ENCODE measurements at places on chromosomes 6 and 20.

- no peak for DNase-seq
These were observed 8.0 kb downstream of the LAMA5 start for GRCh38 chr20:62359043-62359490.

DNA sequence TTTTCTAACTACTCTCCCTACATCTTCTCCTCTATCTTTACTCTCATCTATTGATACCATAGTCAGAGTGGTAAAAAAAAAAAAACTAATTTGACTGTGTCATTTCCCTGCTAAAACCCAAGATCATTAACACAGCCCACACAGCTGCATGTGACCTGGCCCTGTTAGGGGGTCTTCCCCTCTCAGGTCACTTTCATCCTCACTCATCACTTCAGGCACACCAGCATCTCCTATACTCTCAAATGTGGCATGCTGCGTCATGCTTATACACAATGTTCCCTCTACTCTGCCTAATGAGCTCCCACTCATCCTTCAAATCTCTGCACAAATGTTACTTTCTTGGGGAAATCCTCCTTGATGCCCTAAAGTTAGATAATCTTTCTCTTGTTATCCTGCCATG is 86.8 kb downstream of the CDK19 start:
- no peak for DNase-seq

DNA sequence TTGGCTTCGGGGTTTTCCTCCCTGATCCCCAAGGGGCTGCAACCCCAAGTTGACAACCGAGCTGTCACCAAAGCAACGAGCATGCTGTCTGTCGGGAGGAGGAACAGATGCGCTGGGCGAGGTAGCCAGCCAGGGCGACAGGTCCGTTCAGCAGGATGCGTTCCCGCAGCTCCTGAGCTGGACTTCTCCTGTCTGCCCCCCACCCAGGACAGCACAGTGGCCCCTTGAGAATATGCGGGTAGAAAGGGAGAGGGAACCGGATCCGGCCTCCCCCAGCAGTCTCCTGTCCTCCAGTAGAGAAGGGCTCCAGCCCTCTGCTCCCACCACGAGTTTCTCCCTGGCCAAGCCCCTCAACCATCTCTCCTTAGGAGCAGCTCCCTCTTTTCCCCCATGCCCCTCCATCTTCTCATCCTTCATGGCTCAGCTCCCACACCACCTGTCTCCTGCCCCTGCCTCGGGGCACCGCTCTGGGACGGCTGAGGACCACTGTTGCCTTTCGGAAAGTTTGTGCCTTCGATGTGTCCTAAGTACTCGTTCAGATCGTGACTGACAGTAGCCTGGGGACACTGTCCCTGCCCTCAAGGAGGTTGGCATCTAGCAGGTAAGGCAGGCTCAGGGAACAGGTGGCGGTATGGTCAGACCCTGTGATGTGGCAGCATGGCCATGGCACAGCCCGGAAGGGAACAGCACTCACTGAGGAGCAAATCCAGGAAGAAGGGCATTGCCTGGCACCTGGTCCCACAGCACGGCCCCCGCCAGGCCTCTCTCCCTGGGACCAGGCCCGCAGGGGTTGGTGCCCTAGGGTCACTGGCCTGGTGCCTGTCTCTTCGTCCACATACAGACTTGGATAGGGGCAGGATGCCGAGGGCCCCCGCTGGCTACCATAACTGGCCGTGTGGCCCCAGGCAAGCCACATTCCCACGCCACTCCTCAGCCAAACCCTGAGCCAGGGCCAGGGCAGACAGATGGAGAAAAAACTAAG is 96.3 kb downstream of the ASXL1 start:
- no peak for DNase-seq

GRCh38 chr6:15668918-15669317 is 6.1 kb upstream of the DTNBP1 start:
- no peak for DNase-seq

DNA sequence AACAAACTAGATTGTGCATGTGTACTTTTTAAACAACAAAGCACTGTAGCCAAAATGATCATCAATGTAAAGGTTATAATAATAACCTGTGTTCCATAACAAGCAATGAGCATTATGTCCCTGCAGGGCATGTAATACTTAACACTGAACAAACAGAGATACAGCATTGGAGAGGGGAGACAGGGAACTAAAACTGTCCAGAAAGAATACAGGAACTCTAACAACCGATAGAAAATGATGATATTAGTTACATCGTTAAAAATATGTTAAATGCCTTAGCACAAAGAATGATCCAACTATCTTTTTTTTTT is 80.5 kb downstream of the COL9A1 start:
- DNase-seq: no peak

DNA sequence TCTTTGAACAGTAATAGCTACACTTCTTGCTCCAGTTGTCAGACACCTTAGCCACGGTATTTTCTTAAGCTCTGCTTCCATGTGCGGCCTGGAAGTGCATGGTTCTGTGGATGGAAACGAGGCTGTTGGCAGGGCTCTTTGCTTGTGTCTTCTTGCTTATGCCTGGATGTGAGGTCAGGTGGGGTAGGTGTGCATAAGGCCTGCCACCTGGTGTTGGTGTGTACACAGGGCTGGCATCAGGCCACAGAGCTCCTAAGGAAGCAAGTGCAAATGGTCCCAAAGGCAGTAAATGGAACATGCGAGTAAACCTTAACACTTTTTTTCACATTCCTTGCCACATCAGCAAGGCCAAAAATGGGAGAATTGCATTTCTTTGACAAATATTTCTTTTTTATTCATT is 158.1 kb upstream of the GMDS start:
- DNase-seq: no peak
